ENCODE measurements at places on chromosomes 2 and 18.

GRCh38 chr2:160478660-160479059 is 14.9 kb downstream of the RBMS1 start:
- no peaks in the 10 kb centered on the region for H3K36me3 ChIP-seq
- H3K4me3 ChIP-seq, result no peak overlapping the region
- no peak overlapping the region for H3K27ac ChIP-seq
- DNase-seq, result no peak
- H3K27me3 ChIP-seq, result no peaks in the 10 kb centered on the region

DNA sequence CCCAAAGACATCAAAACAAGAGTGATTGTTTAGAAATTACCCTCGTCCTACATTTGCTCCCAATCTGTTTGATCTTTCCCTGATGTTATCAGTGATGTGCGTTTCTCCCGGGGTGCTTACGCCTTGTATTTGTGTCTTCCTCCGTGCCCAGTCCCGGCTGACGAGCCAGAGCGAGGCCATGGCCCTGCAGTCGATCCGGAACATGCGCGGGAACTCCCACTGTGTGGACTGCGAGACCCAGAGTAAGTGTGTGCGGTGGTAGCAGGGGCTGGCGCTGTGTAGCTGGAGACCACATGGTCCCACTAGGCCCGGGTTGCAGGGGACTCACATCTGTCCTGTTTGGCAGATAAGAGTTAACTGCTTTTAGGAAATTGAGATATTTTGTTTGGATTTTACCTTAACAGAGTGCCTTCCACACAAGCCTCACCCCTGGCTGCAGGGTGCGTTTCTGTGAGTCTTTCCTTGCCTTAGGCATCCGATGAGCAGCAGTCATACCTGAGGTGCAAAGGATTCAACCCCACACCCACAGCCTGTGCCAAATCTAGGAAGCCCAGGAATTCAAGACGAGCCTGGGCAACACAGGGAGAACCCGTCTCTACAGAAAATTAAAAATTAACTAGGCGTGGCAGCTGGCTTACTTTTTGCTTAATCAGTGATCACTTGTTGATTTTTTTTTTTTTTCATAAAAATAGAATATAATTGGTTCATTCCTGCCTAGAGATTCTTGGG is 127.4 kb downstream of the GBX2 start:
- H3K4me3 ChIP-seq, result no peak overlapping the region
- no peaks in the 10 kb centered on the region for H3K36me3 ChIP-seq
- H3K4me1 ChIP-seq, result no peaks in the 10 kb centered on the region
- no peaks in the 10 kb centered on the region for H3K27me3 ChIP-seq

GRCh38 chr2:208103616-208104015 is 20.7 kb downstream of the CRYGD start:
- no peaks in the 10 kb centered on the region for H3K4me1 ChIP-seq
- no peak for DNase-seq
- H3K27me3 ChIP-seq, result no peaks in the 10 kb centered on the region
- H3K36me3 ChIP-seq, result no peaks in the 10 kb centered on the region

DNA sequence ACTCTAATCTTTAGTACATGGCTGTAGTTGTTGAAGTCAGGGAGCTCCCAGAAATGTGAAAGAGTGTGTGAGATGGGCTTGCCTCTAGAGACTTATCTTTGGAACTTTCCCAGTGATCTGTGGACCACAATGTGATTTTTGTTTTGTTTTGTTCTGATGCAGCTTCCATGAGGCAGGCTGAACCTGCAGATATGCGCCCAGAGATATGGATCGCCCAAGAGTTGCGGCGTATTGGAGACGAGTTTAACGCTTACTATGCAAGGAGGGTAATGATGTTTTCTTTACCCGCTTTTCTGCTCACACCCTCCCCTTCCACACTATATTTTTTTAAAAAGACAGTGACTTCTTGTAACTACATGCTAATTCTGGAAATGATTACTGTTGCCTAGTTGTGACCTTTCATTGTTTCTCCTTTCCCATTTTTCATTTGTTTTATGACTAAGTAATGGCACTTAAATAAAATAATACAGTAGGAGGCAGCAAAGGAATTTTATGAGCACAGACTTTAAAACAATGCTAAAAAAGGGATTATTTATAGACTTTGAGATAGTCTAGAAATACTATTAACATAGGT is 29.3 kb downstream of the BCL2L11 start:
- DNase-seq, result no peak
- no peak overlapping the region for H3K27ac ChIP-seq
- H3K27me3 ChIP-seq, result no peaks in the 10 kb centered on the region
- no peak overlapping the region for H3K4me3 ChIP-seq
- peaks cover 30% of the 10 kb centered on the region for H3K36me3 ChIP-seq
- H3K4me1 ChIP-seq, result no peaks in the 10 kb centered on the region

- H3K27me3 ChIP-seq, result no peaks in the 10 kb centered on the region
- peak overlapping the region; percentile 97 for H3K4me3 ChIP-seq
- H3K27ac ChIP-seq, result peak overlapping the region; percentile 80
- DNase-seq, result no peak
- H3K4me1 ChIP-seq, result peaks cover 43% of the 10 kb centered on the region
- H3K36me3 ChIP-seq, result peaks cover 5% of the 10 kb centered on the region
These were observed 2.4 kb downstream of the MARS2 start for GRCh38 chr2:197707316-197708213.

GRCh38 chr2:188085421-188085820 is 206.3 kb upstream of the GULP1 start:
- H3K4me1 ChIP-seq, result no peaks in the 10 kb centered on the region
- no peak for DNase-seq

GRCh38 chr2:237865623-237866041 is 6.2 kb downstream of the RAMP1 start:
- H3K36me3 ChIP-seq, result no peaks in the 10 kb centered on the region
- peak overlapping the region; percentile 60 for H3K27ac ChIP-seq
- DNase-seq, result no peak
- H3K27me3 ChIP-seq, result no peaks in the 10 kb centered on the region
- H3K4me1 ChIP-seq, result peaks cover 48% of the 10 kb centered on the region
- H3K4me3 ChIP-seq, result no peak overlapping the region

DNA sequence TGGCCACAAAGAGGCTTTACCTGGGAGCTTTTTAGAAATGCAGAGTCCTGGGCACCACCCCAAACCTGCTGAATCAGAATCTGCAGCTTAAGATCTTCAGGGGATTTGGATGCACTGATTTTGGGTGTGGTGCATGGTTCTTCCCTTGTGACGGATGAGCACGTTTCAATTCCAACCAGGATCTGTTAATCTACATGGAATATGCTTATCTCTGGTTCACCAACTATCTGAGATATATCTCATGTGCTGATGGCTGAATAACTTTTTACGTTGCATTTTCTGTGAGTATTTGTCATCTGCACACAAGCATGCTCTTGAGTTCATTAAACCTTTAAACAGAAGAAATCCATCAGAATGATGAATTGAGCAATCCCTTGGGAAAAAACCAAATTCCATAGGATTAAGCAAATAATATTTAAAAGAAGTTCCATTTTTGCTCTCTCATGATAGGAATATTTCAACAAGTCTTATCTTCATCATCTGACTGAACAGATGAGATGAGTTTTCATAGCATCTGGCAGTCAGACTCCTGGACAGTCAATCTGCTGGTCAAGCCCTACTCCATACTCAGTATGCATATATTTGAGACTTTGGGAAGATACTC is 120.6 kb downstream of the PLB1 start:
- no peak overlapping the region for H3K27ac ChIP-seq
- H3K36me3 ChIP-seq, result no peaks in the 10 kb centered on the region
- no peak for DNase-seq
- H3K4me3 ChIP-seq, result no peak overlapping the region
- peaks cover 42% of the 10 kb centered on the region for H3K4me1 ChIP-seq

DNA sequence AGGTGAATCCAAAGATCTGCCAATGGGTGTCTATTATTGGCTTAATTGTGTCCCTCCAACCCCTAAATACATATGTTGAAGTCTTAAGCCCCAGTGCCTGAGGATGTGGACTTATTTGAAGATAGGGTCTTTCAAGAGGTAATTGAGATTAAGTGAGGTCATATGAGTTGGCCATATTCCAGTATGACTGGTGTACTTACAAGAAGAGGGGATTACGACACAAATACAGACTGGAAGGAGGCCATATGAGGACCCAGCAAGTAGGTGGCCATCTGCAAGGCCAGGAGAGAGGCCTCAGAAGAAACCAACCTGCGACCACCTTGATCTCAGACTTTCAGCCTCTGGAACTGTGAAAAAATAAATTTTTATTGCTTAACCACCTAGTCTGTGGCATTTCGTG is 121.1 kb upstream of the FN1 start:
- no peaks in the 10 kb centered on the region for H3K27me3 ChIP-seq
- no peak for DNase-seq
- H3K4me3 ChIP-seq, result no peak overlapping the region
- no peaks in the 10 kb centered on the region for H3K36me3 ChIP-seq

GRCh38 chr2:20125164-20125563 is 73.7 kb upstream of the LAPTM4A start:
- H3K4me1 ChIP-seq, result no peaks in the 10 kb centered on the region
- H3K27ac ChIP-seq, result no peak overlapping the region
- no peak for DNase-seq
- H3K4me3 ChIP-seq, result no peak overlapping the region
